ENCODE measurements at places on chromosomes 1 and 21.

GRCh38 chr1:117346206-117346928, 20.9 kb upstream of the MAN1A2 start:
- DNase-seq: no peak

GRCh38 chr1:87017998-87018672, 103.7 kb downstream of the HS2ST1 start:
- no peak for DNase-seq

DNA sequence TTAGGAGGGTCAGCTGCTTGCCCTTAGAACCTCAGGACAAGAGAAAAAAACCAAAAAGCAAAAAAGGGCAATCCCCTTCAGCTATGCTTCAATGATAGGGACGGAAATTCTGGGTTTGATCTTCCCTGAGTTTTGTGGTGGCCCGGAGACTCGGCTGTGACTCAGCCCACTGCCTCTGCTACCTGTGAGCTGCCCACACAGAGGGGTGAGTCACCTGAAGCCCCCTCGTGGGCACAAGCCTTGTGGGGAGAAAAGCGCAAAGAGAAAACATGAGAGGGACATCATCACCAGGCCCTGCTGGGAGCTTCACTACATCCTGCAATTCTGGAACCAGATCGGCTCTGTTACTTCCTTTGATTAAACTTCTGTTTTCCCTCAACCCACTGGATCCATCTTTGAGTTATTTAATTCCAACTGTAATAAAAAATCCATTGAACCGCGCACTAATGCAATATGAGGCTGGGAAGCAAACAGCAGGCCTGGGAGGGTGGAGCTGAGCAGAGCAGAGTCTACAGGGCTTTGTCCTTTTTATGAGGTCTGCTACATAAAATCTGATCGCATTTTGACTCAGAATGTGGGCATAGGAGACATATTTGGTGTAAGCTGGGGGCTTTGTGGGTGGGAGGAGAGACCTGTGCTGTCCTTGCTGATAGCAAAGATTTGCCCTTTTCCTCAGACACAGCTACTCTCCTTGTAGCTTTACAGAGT, 58.7 kb upstream of the STUM start:
- no peak for DNase-seq

GRCh38 chr1:248625971-248626370, 8.9 kb downstream of the OR2T11 start:
- DNase-seq: no peak
